EL (cell line): ENCODE measurements at places on chromosomes 2 and 18.

DNA sequence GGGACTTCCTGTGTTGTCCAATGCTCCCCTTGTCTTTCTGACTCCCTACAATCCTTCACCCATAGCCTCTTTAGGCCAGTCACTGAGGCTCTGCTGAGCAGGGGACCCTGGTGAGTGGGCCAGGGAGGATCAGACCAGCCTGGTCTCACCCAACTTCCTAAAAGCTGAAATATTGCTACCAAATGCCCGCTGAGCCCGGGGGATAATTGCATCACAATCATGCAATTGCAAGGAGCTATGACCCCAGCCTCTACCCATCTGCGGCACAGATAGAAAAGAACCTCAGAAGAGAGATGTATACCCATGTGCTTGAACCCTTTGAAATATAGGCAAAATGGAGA is 3.7 kb upstream of the SP100 start:
- DNase-seq, result no peak

DNA sequence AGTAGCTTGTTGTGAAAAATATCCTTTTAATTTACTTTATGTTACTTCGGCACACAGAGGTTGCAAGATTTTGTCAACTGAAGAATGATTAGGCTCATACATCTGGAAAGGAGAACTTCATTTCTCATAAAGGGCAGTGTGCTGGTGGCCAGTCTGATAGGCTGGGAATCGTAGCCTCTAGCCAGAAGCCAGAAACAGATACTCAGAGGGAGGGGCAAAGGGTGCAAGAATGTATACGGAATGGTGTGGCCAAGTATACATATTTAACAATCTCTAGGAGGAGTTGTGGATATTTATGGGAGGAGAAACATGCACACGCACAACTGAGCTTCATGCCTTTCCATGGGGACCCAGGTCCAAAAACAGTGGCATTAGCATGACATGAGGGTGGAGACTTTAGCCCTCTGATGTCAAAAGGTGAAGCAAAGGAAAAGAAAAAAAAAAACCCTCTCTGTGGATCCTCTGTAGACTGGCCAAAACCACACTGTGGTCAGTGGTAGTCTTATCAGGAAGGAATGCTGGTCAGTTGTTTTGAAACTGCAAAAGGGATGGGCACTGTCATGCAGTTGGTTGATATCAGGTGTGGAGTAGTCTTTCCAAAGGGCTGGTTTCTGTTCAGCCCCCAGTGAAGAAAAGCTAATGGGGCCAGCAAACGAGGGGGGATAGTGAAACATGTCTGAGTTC is 34.9 kb upstream of the APCDD1 start:
- peak; percentile 53 for DNase-seq

- DNase-seq, result peak; percentile 59
These were observed 185.8 kb upstream of the ARL4C start for GRCh38 chr2:234682492-234683228.

GRCh38 chr2:84797271-84797670 is 83.6 kb downstream of the TRABD2A start:
- no peak for DNase-seq

DNA sequence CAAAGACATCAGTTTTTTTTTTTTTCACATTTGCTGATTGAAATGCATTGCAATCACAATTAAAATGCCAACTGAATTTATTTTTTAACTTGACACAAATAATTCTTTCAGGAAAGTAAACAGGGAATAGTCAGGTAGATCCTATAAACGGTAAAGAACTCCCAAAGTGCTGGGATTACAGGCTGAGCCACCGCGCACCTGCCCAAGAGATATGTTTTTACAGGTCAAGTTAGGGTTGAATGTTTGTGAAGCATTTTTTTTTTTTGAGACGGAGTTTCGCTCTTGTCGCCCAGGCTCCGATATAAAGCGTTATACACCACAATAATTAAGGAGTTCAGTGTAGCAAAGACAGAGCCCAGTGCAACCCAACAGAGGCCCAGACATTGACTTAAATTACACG is 15.1 kb downstream of the ITM2C start:
- no peak for DNase-seq

- DNase-seq, result no peak
These were observed 55.7 kb downstream of the CTDP1 start for GRCh38 chr18:79735071-79735980.

GRCh38 chr2:70991142-70991541 is 3.5 kb downstream of the TEX261 start:
- DNase-seq, result no peak

- DNase-seq, result no peak
These were observed 22.0 kb downstream of the PHLPP1 start for GRCh38 chr18:62737241-62737873.

GRCh38 chr18:77098029-77098428 is 34.6 kb downstream of the MBP start:
- no peak for DNase-seq

DNA sequence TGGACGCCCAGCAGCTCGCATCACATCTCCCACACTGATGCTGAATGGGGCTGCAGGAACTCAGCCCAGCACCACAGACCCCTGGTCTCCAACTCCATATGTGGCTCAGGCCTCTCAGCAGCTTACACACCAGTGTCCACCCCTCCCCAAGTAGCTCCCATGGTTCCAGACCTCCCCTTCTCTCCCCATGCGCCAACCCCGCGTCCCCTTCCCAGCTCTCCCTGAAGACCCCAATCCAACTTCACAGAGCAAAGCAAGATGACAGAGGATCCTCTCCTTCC is 188.9 kb downstream of the SH3BP4 start:
- DNase-seq, result no peak

- DNase-seq, result no peak
These were observed 16.0 kb upstream of the TSPYL6 start for GRCh38 chr2:54271843-54272627.

- DNase-seq, result no peak
These were observed 292.6 kb downstream of the CALCRL start for GRCh38 chr2:187155476-187155875.

DNA sequence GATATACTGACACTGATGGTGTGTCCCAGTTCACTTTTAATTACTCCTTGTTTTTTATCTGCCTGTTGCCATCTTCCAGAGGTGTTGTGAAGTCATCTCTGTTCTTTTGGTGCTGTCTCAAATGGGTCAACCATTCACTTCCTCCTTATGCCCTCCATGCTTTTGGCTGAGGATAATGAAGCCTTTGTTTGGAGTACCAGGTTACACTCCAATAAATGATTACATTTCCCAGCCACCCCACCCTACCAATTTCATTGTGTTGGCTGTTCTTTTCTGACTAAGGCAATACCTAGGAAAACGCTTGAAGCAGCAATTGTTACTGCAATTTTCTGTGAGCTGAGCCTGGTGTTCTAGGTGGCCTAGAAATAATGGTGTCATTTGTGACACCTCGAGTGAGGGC is 29.8 kb upstream of the ACTG2 start:
- no peak for DNase-seq

DNA sequence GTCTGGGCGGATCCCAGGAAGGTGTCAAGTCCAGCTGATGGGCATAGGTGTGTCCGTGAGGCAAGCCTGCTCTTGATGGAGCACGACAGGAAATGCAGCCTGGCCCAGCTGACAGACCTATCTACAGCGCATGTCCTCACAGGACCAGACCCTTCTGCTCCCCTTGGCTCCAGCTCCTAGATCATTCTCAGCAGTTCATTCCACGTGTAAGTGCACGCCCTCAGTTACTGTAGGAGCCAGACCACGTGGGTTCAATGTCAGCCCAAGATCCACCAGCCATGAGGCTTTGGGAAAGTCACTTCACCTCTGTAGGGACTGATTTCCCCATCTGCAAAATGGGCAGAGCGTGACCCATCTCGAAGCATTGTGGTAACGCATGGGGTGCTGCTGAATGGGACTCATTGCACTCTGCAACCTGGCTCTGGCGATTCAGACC is 47.8 kb downstream of the TMEM17 start:
- DNase-seq, result no peak

GRCh38 chr2:108585436-108585835 is 51.2 kb downstream of the LIMS1 start:
- DNase-seq, result no peak

GRCh38 chr2:217795067-217795466 is 207.7 kb downstream of the TNS1 start:
- no peak for DNase-seq

- DNase-seq, result no peak
These were observed 1389.1 kb upstream of the TMEFF2 start for GRCh38 chr2:193583638-193584400.

- peak; percentile 46 for DNase-seq
These were observed 103.4 kb upstream of the CAVIN2 start for GRCh38 chr2:191950132-191950874.

DNA sequence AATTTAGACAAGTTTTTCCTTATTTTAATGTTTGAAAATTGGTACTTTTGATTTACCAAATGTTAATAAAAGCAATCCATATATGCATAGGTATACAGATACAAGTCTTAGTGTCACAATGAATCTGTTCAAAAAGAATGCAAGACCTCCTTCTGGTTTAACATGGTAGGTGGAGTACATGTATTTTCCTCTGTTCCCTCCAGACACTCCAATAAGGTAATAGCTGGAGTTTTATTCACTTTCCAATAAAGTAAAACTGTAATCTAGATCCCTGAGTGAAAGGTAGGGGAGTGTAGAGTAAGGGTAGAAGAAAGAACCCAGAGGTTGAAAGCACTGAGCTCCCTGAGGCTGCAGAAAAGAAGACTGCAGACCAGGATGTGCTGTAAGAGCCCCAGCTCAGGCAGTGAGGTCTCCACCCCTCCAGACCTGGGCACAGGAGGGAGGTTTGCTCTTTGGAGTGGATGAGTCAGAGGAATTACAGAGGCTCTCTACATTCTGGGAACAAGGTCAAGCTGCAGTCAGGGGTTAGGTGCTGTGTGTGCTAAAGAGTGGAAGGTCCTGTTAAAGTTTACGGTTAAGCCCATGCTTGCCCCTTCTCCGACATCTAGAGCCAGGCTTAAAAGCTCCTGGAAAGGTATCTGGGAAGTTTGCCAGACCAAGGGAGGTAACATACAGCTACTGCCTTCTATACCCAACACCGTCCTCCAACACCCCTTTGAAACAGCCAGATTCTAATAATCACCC is 27.6 kb upstream of the STAT1 start:
- DNase-seq, result peak; percentile 65

DNA sequence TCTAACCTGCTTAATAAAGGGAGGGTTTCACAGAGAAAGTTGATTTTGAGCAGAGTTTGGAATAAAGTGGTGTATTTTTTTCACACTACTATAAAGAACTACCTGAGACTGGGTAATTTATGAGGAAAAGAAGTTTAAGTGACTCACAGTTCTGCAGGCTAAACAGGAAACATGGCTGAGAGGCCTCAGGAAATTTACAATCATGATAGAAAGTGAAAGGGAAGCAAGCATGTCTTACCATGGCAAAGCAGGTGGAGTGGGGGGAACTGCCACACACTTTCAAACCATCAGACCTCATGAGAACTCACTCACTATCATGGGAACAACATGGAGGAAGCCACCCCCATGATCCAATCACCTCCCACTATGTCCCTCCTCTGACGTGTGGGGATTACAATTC is 546.7 kb downstream of the EPHA4 start:
- peak; percentile 4 for DNase-seq

- no peak for DNase-seq
These were observed 43.7 kb downstream of the RPIA start for GRCh38 chr2:88735133-88735532.

DNA sequence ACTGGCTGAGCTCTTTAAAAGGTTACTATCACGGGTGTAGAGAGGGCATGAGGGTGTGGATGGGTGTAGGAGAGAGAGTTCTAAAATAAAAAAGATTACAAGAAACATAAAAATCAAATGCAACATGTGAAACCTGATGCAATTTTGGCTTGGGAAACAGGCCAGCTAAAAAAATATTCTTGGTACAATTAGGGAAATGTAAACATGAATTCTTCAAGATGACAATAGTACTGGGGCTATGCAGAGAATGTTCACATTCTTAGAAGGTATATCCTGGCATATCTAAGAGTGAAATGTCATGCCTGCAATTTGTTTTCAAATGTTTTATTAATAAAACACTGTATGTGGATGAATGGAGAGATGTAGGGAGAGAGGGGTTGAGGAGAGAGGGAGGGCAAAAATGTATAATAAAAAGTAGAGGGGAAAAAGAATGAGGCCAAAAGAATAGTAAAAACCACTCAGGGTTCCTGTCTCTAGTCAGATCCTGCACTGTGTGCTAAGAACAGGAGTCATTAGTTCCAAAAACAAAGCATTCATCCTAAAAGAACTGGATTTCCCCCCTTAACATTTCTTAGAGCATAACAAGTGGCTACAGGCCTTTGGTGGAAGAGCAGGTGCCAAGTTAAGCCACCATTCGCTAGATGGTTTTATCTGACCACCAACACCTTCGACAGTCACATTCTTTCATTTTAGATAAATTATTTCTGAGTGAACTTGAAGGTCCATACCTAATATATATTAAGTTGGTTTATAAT is 77.3 kb downstream of the LPIN2 start:
- peak; percentile 32 for DNase-seq

DNA sequence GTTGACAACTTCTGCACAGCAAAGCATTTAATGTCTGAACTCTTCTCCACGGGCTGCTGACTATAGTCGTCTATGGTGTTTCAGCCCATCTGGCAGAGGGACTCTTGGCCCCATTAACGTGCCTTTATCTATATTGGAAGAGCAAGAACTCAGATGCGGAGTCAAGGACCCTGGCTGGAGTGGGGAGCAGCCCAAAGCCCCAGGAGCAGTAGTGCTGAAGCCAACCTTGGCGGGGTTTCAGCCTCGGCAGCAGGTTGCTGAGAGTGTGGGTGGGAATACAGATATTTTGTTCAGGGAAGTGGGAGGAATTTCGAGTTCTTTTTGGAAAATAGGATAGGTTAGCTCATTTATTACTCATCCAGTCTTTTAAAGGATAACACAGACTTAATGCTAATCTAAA is 34.2 kb downstream of the TMEM17 start:
- no peak for DNase-seq

- no peak for DNase-seq
These were observed 482.0 kb downstream of the PTPRM start for GRCh38 chr18:8049147-8049546.

- no peak for DNase-seq
These were observed 604.3 kb upstream of the POU3F3 start for GRCh38 chr2:104249629-104250028.

DNA sequence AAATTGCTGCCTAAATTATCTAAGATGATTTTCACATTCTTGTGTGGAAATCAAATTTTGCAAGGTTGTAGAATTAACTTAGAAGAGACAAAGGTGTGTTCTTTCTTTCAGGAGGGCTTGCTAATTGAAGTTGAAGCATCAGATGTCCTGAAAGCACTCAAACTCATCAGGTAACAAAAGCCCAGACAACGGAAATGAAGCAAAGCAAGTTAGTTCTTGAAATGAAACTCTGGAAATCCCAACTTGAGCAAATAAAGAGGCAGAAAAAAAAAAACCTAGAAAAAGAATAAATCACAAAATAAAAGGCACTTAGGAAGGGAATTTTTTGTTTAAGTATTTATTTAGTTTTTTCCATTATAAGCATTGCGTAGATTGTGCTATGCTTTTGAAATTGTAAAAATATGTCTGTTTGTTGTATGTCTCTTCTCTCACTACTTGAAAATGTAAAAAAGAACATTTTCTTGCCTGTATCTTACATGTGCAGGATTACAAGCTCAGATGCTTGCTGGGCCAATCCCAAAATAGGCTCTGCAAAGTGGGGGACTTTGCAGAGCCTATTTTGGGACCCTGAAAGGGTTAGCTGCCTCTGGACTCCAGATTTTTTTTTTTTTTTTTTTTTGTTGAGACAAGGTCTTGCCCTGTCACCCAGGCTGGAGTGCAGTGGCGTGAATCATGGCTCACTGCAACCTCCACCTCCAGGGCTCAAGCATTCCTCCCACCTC is 46.7 kb downstream of the FAM161A start:
- no peak for DNase-seq

GRCh38 chr2:45982096-45982495 is 315.1 kb upstream of the EPAS1 start:
- no peak for DNase-seq
